ENCODE measurements at places on chromosomes 11 and 22.

DNA sequence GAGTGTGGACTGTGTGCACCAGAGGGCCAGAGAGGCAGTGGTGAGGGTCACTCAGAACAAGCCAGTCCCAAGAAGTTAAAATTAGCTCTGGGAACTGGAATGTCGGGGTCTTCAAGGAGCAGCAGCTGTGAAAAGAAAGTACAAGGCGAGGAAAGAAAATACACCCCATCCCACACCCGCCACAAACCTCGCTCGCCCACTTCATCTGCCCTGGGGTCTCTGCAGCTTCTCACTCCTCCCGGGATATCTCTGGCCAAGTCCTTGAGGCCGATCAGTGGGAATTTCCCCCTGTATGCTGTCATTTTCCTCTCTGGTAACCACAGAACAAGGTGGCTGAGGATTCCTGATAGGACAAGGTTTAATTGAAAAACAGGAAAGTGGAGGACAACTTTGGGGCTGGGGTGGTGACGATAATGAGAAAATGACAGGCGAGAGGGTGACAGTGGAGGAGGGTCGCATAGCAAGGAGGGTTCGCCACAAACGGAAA, 36.3 kb upstream of the TIMP3 start:
- DNase-seq, result peak; percentile 30

DNA sequence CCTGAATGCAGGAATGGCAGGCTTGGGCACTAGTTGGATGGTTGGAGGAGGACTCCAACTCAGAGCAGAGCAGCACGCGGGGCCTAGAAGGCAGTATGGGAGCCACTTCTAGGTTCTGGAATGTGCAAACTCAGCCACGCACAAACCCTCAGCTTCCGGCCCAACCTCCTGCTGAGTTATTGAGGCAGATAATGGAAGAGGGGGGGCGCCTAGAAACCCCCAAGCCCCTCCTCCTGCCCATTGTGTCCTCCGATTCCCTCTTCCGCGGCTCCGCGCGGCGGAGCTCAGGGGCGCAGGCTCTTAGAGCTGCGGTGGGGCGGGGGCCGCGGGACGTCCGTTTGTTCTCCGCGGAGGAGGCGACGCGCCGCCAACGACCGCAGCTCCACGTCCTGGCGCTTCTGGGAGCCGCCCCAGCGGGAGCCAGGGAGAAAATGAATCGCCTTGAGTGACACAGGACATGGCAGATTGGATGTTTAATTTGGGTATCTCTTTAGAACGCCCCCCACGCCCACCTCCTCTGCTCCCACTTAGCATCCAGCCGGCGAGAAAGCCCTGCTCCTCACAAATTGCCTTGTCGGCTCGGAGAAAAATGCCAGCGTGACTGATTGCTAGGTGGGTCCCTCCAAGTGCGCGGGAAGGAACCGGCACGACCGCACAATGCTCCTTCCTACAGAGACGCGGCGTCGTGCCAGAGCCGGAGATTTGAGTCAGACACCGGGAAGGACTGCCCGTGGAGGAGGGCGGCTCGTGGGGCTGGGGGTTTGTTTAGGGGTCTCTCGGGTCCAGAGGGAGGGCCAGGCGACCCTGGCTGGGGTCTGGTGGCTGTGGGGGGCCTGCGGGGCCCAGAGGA, 144.6 kb downstream of the NECTIN1 start:
- peak; percentile 95 for DNase-seq

DNA sequence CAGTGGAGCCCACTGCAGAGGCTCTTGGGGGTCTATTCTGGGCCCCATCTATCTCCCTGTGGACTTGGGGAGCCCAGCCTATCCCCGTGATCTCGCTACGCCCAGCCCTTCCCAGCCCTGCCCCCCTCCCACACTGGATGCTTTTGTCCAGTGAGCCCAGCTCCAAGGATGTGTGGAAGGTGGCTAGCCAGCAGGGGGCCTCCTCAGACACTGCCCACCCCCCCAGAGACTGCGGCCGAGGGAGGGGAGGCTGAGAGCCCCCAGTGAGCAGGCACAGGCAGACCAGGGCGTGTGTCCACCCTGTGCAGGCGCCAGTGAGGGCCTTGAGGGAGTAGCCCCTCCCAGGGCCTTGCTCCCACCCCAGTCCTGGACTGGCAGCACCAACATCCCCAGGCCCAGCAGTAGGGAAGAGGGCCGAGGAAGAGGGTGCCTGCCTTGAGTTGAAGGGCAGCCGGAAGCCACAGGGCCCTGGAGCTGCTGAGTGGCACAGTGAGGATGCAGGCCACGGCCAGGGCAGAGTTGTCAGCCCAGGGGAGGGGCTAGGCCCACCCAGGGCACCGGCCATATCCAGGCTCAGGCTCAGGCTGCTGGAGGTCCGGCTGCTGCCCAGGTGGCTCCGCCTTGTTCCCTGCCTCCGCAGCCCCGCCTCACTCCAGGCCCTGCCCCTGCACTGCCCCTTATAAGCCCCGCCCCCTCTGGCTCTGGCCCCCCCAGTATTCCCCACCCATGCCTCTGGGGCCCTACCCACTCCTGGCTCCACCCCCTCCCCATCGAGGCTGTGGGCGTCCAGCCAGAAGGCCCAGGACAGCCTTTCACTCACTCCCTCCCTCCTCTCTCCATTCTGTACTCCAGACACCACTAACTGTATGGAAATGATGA, 28.0 kb downstream of the MOB2 start:
- peak; percentile 40 for DNase-seq

- DNase-seq, result no peak
Observed at GRCh38 chr22:42560381-42560780, 6.6 kb downstream of the SERHL2 start.

GRCh38 chr11:110908401-110909105, 196.3 kb upstream of the ARHGAP20 start:
- DNase-seq, result no peak

DNA sequence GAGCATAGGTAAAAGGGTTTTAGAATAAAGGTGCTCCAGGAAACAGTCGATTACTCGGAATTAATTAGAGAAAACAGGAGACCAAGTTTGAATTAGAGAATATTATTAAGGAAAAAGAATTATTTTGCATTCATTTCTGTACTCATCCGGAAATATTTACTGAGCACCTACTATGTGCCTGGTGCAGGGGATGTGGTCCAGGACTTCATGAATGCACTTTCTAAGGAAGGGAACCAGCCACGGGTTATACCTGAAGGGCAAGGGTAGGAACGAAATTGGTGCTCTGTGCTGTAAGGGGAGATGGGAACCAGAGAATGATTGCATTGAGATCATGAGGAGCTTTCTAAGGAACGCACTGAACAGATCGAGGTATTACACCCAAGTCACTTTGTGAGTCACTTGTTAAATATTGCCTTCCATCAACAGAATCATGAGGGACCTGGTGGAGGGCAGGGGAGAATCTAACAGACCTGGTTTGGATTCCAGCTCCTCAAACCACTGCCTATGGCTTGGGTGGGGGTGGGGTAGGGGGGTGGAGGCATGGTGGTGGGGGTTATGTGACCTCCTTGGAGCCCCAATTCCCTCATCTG, 40.9 kb downstream of the C11orf96 start:
- no peak for DNase-seq

DNA sequence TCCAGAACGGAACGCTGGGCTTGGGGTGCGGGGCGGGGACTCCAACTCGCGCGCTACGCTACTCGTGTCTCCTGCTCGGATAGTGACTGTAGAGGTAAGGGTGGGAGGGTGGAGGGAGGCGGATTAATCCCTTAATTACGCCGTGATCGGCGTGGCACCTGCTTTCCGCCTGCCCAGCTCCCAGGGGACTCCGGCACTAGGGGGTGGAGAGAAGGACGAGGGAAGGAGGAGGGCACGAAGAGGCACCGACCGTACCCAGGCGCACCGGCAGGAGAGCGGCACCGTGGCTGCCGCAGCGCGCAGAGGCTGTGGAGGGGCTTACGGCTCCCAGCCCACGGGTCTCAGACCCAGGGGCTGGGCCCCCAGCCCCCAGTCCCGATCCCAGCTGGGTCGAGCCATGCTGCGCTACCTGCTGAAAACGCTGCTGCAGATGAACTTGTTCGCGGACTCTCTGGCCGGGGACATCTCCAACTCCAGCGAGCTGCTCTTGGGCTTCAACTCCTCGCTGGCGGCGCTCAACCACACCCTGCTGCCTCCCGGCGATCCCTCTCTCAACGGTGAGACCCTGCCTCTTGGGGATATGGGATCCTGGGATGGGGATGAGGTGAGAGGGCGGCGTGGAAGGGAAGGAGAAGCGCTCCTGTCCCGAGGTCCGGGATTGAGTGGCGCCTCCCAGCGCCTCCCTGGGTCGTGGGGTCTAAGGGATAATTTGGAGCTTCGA, at the start of gene ROBO3:
ROBO3 (plus strand) TSS at position 252 of the 721 bp plus-strand sequence; CDS start at position 398, 146 bp downstream.
- DNase-seq, result no peak

DNA sequence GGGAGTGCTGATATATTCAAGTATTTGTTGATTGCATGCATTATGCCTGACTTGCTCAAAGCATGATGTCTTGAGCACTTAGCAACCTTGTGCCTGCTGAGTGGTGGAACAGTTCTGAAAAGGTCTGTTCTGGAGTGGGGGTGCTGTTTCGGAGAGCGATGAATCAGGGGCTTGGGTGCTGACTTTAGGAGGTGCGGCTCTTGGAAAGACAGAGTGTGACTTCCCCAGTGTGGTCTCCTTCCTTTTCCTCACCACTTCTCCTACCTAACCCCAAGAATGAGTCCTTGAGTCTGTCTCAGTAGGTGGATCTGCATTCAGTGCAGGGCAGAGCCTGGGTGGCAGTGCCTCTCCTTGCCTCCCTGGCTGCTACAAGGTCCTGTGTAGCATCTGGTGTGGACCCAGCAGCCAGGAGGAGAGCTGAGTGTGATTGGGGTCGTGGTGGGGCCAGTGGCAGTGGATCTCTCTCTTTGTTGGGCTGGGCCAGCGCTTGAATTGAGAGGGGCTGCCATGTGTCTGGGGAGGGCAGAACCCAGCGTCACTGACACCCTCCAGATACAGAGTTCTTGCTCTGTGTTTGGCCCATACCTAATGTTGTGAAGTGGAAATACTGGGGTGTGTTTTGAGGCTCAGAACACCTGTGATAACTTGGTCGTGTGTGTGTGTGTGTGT, 35.9 kb downstream of the ST3GAL4 start:
- peak; percentile 46 for DNase-seq

DNA sequence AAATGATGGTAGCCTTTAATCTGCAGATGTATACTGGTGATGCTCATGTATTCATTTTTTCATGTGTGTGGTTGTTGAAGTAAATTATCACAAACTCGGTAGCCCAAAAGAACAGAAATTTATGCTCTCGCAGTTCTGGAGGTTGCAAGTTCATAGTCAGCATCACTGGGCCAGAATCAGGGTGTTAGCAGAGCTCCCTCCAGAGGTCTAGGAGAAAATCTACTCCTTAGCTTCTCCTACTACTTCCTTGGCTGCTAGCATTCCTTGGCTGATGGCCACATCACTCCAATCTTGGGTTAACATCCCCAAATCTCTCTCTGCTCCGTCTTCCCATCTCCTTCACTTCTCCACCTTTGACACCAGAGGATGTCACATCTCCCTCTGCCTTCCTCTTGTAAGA, 45.3 kb upstream of the GALNT18 start:
- DNase-seq, result peak; percentile 17

DNA sequence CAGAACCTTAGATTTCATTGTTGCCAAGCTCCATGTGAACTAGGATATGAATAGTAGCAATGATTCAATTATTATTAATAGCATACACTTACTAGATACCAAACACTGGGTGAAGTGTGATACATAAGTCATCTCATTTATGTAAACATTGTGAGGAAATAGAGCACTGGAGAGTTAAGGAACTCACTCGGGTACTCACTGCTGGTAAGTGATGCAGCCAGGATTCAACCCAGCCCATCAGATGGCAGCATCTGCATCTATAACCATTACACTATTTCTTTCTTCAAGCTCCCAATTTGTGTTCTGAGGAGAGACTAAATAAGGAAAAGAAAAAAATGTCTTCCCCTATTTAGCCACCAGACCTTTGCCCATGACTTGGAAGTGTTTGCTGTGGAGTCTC, 10.2 kb upstream of the ALG8 start:
- peak; percentile 47 for DNase-seq

DNA sequence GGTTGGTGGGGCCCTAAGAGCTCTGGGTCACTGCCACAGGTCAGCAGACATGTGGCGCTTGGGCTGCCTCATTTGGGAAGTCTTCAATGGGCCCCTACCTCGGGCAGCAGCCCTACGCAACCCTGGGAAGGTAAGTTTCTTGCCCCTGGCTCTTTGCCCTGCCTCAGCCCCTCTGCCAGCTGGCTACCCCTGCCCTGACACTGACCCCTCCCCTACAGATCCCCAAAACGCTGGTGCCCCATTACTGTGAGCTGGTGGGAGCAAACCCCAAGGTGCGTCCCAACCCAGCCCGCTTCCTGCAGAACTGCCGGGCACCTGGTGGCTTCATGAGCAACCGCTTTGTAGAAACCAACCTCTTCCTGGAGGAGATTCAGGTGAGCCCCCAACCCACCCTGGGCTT, 1.9 kb downstream of the SCYL1 start:
- DNase-seq, result no peak

GRCh38 chr11:74493791-74494630, 487 bp upstream of the LIPT2 start:
- no peak for DNase-seq

DNA sequence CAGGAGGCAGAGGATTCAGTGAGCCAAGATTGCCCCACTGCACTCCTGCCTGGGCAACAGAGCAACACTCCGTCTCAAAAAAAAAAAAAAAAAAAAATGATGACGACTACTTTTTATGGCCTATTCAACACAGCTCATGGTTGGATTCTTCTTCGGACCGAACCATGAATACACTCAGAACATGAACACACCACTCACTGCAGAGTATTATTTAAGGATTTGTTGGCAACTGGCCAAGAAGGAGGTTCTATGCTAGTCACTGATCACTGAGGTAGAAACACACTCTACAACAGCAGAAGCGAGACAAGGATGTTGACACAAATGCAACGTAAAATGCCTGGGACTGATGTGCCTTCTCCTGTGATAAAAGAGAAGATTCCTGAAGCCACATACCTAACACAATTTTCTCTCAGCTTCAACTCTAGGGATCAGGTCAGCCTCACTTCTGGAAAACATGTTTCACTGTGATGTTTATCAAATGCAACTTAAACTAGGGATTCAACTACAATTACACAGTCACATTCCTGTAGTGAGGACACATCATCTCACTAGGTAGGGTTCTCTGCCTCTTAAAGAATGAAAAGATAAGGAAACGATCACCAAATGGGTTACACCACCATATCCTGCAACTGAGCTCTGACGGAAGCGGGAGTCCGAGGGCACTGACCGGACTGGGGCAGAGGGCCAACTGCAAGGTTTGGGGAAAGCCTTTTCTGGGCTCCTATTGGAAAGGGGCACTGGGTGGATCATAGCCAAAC, 82.5 kb downstream of the SGSM3 start:
- DNase-seq, result no peak

DNA sequence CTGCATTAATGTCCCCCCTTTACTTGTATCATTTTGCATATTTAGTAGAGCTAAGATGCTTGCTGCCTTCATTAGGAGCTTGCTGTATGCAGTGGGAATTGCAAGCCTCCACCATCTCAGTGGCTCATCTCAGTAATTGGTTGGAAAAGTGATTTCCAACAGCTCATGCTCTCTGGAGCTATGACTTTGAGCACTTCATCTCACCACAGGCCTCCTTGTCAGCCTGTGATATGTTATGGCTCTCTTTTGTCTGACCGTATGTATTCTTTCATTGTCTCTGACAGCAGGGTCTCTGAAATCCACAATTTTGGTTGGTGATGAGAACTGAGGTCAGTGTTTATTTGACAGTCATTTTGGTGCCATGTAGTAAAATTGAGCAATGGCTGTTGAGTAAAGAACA, 345.1 kb downstream of the FAT3 start:
- DNase-seq, result no peak
